Neural crest cell (in vitro differentiated cells): ENCODE measurements at places on chromosomes 3 and 15. TPM values are rescaled to one million over a fixed set of nuclear protein-coding genes. Genes with fewer than 3 reads are reported as not detected.

The HHLA2 gene
- not detected in 2 replicates for total RNA-seq

DNA sequence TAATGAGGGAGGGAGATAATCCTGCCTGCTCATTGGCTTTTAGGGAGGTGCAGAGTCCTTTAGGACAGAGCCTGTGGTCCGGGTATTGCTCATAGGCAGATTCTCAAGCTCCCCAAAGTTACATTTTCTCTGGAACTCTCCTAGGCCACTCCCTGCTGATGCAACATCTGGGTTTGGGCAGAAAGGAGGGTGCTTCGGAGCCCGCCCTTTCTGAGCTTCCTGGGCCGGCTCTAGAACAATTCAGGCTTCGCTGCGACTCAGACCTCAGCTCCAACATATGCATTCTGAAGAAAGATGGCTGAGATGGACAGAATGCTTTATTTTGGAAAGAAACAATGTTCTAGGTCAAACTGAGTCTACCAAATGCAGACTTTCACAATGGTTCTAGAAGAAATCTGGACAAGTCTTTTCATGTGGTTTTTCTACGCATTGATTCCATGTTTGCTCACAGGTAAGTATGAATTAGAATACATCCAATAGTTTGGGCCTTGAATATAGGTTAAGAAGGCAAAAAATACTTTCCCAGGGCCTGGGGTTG lies at the start of gene IL20RB:
Gene IL20RB (plus strand): TSS at position 233 of the 538 bp plus-strand sequence. CDS start 131 bp downstream, at position 364.
- no peak for DNase-seq

The ACTC1 gene
- total RNA-seq: 2.4 and 2.8 TPM in 2 replicates

- no peak for DNase-seq
Measured at GRCh38 chr3:73498764-73499622, 125.7 kb downstream of the PDZRN3 start.

GRCh38 chr3:100040451-100041225 lies 73.7 kb downstream of the FILIP1L start:
- DNase-seq: no peak

The C3orf70 gene
- 15.9 and 16.1 TPM in 2 replicates for total RNA-seq

DNA sequence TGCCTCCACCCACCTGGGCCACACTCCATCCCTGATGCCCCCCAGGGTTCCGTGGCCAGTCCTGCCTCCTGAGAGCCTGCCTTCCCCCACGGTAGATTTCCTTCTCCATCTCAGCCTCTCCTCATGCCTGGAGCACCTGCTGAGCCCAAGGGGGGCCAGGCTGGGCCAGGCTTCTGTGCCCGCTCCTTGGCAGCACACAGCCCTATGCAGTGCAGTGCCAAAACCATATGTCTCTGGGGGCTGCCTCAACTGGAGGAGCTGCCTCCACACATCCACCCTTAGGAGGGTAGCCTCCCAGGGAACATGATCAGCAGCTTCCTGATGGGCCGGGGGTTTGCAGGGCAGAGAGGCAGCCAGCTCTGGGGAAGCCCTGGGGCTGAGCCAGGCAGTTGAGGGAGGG lies 24.6 kb upstream of the GATA2 start:
- DNase-seq: no peak

DNA sequence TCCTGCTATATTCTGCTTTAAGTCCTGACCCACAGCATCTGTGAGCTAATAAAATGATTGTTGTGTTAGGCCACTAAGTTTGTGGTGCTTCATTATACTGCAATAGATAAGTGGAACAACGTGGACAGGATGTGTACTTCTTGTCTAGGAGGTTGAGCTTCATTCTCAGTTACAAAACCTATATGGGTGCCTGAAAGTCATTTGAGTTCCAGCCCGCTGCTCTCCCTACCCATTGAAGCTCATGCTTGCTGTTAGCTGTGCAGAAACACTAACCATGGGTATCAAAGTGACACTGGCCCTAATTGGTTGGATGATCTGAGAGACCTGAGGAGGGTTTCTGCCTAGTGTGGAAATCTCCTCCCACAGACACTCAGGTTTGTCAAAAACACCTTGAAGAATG lies 357.2 kb downstream of the PDCD6IP start:
- DNase-seq: no peak

DNA sequence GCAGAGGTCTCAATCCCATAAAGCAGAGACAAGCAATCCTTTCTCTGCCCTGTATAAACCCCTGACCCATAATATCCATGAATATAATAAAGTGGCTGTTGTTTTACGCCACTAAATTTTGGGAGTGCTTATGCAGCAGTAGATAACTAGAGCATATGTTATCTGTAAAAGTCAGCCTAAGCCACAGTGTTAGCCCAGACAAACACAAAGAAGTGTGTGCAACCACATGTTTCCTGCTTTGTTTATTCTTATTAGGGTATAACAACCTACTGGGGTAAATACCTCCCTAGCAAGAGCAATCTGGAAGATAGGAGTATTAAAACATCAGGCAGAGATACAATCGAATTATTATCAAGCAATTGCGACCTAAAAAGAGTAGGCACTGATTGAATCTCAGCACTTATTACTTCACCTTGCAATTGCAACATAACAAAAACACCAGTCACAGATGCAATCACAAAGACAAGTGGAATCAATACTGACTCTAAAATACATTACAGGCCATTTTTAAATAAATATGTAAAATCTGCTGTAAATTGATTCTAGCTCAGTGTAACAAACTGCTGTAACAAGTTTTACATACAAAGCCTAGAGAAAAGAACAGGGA lies 94.6 kb upstream of the UBE2E2 start:
- no peak for DNase-seq

- no peak for DNase-seq
Measured at GRCh38 chr15:59303633-59304032, 69.0 kb downstream of the MYO1E start.

GRCh38 chr3:29319262-29319661 lies 38.4 kb downstream of the RBMS3 start:
- no peak for DNase-seq

DNA sequence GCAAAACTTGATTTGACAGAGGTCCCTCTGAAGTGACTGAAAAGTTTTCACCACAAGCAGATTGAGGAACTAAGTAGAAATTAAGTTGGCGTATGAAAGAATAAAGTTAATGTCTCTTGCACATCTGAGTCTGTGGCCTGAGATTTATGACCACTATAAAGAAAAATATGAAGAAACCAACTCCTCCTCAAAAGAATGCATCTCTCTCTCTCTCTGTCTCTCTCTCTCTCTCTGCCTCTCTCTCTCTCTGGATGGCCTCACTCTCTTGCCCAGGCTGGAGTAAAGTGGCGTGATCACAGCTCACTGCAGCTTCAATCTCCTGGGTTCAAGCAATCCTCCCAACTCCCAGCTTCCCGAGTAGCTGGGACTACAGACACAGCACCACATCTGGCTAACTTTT lies 55.2 kb downstream of the RPL22L1 start:
- DNase-seq: no peak

DNA sequence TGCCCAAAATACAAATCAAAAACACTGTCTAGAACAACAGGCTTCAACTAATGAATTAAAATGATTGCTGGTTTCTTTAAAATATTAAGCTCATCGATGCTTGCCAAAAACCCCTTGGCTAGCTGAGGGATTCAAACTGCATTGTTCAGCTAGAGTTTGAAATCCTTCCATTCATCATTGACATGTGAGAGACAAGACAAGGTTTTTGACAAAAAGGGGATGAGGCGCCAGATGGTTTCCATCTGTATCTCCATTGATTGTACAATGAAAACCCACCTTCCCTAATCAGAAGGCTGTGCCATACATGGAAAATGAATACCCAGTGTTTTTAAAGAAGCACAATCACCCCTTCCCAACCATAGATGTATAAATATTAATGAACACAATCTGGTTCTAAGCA lies 67.8 kb downstream of the THRB start:
- DNase-seq: no peak

GRCh38 chr15:48541341-48542278 lies 103.9 kb downstream of the FBN1 start:
- DNase-seq: no peak

DNA sequence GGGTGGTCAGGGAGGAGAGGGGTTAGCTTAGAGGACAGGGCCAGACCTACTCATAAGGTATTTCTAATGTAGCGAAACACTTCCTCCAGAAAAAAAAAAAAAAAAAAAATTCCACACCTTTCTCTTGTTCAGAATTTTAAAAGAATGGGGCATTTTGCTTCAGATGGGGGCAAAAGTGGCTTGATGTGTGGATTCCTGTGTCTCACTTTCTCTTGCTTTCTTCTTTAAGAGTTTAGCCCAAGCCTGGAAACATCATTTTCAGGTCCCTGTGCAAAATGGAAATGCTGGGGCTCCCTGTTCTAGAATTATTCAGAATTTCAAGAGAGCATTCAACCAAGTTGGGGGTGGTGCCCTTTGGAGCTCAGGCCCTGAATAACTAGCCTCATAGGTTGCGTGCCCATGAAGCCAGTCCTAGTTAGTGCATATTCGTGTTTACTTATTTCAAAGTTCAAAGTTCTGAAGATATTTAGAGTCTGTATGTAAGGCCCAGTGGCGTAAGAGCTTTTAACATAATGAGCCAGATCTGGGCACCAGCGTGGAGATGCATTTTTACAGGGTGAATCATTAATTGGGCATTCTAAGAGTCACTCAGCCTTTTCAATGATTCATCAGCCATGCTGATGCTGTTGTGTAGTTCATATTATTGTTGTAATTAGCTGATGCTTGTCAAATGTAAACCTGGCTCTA lies 104.5 kb downstream of the RPLP1 start:
- no peak for DNase-seq

- DNase-seq: no peak
Measured at GRCh38 chr3:32972482-32973146, 21.2 kb downstream of the CCR4 start.

The SLITRK3 gene
- total RNA-seq: 0.51 and 1.4 TPM in 2 replicates

DNA sequence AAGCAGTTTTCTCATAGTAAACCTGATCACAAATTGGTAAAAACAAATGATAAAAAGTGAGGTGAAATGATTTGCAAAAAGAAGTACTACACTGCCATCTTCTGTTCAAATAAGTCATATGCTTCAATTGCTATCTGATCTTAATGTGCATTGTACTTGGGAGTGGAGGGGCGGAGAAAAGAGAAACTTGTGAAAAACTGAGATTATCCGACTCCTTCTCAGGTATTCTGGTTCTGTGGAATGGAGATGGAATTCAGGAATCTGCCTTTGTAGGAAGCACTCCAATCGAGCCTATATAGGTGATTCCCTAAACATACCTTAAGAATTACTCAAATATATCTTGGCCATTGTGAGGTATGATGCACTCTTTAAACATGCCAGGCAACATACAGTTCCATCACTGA lies 180.6 kb downstream of the CHL1 start:
- no peak for DNase-seq

The ZIC4 gene
- total RNA-seq: 4.5 and 6.1 TPM in 2 replicates

The OR5K1 gene
- total RNA-seq: not detected in 2 replicates

The FGF12 gene
- 3.0 and 4.0 TPM in 2 replicates for total RNA-seq

The SKOR1 gene
- total RNA-seq: 0.36 and 0.49 TPM in 2 replicates

DNA sequence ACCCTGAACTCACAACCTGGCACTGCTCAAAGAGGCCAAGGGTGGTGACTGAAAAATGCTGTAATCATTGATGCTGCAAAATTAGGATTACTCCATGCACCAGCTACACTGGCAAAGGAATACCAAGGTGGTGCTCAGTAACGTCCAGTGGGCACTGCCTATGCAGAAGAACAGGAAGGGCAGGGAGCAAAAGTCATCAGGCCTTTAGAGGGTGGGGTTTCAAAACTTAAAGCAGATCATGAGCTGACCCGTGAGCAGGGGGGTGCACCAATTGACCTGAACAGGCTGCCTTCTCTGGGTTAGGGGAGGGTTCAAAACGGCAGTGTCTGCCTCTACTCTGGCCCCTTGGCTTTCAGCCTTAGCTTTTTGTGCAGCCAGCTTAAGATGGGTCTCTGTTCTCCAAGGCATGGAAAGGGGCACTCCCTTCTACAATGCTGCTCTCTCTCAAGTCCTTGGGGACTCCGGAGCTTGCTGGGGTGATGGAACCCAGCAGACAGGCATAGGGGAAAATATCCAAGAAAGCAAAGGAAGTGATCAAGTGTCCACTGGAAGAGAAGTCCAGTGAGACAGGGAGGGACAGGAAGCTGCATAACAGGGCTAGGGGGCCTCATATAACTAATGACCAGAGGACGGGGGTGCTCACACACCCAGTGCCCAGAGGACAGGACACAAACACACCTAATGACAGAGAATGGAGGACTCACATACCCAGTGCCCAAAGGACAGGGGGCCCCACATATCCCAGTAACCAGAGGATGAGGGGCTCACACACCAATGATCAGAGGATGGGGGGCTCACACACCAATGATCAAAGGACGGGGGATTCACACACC lies 11.4 kb downstream of the RAB6B start:
- no peak for DNase-seq

DNA sequence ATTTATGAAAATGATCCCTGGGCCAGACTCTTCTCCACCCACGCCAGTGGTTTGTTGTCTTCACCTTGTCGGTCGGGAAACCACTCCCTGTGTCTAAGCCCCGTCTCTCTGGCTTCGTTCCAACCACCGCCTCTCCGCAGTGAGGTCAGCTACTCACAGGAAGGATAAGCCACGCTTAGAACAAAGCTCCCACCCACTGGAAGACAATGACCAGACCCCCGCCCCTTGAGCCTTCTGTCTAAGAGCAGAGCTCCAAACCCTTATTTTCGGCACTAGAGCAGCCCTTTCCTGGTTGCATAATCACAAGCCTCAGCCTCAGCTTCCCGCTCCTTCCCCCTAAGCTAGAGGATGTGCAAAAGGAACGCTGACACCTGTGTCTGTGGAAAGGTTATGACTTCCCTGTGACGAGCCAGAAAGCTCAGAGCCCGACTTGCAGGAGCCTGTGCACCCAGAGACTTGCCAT lies 114.9 kb upstream of the MEF2A start:
- DNase-seq: no peak

The RARRES1 gene
- 1.4 and 2.5 TPM in 2 replicates for total RNA-seq

The GP5 gene
- 0.09 TPM in 1 of 2 replicates, not detected in the other for total RNA-seq

The ZMAT3 gene
- 8.4 and 9.8 TPM in 2 replicates for total RNA-seq

DNA sequence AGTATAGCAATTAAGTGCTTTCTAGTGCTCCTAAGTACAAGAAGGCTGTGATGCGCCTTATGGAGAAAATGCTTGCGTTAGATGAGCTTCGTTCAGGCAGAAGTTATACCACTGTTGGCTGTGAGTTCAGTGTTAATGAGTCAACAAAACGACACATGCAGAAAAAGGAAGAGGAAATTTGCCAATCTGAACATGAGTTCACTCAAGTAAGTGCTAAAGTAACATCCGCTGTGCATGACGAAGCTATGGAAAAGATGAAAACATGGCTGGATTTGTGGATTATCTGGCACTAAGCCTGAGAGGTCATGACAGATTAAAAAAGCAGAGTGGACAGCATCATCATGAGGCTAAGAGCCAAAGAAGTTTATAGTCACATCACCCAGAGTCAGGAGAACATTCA lies 36.9 kb downstream of the SH3BP5 start:
- no peak for DNase-seq

The SAMMSON gene
- not detected in 2 replicates for total RNA-seq

DNA sequence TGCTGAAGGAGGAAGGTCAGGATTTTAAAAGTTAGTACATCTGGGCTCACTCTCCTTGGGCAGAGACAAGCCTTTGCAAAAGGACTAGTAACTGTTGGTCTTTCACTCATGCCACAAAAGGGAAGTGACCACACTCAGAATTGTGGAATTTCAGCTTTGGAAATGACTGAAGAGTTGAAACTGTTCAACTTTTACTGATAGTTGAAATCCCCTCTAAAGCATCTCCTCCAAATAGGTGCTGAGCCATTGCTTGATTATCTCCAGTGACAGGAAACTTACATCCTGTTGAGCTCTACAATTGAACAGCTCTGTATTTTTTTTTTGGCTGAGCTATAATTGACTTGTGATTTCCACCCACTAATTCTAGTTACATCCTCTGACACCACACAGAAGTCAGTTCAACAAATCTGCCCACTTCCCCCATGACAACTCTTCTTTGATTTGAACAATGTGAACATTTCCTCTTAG lies 254.8 kb upstream of the TPRG1 start:
- no peak for DNase-seq

The DISP2 gene
- 2.0 and 3.1 TPM in 2 replicates for total RNA-seq
